ENCODE measurements at places on chromosomes 16 and 17. TPM values are rescaled to one million over a fixed set of nuclear protein-coding genes. Genes with fewer than 3 reads are reported as not detected.

DNA sequence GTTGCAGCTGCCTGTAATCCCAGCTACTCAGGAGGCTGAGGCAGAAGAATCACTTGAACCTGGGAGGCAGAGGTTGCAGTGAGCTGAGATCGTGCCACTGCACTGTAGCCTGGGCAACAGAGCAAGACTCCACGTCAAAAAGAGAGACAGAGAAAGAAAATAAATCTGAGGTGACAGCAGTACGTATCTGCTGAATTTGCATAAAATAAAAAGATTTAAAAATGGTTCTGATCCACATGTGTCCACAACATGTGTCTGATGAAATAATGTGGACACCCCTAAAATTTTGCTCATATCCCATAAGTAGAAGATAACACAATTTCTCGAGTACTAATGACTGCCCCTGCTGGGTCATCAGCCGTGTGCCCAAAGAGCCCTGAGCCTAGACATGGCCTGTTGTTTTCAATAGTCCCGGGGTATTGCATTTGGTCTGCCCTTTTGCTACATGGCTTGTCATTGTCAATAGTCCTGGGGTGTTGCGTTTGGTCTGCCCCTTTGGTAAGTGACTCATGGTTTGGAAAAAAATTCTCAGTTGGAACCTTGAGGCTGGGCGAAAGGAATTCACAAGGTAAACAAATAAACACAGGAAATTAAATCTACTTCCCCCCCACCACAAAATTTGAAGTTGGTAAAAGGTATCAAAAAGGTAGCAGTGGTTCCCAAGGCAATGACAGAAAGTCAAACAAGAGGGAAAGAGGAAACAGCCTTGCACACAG lies 434.6 kb upstream of the MAF start:
- no peak overlapping the region for H3K4me3 ChIP-seq
- no peak overlapping the region for H3K27ac ChIP-seq
- peaks cover 16% of the 10 kb centered on the region for H3K27me3 ChIP-seq
- no peak for DNase-seq

GRCh38 chr17:43695970-43696865 lies 34.5 kb upstream of the MEOX1 start:
- H3K27me3 ChIP-seq, result peaks cover 5% of the 10 kb centered on the region
- H3K36me3 ChIP-seq, result no peaks in the 10 kb centered on the region
- no peak for DNase-seq
- H3K27ac ChIP-seq, result peak overlapping the region; percentile 14

DNA sequence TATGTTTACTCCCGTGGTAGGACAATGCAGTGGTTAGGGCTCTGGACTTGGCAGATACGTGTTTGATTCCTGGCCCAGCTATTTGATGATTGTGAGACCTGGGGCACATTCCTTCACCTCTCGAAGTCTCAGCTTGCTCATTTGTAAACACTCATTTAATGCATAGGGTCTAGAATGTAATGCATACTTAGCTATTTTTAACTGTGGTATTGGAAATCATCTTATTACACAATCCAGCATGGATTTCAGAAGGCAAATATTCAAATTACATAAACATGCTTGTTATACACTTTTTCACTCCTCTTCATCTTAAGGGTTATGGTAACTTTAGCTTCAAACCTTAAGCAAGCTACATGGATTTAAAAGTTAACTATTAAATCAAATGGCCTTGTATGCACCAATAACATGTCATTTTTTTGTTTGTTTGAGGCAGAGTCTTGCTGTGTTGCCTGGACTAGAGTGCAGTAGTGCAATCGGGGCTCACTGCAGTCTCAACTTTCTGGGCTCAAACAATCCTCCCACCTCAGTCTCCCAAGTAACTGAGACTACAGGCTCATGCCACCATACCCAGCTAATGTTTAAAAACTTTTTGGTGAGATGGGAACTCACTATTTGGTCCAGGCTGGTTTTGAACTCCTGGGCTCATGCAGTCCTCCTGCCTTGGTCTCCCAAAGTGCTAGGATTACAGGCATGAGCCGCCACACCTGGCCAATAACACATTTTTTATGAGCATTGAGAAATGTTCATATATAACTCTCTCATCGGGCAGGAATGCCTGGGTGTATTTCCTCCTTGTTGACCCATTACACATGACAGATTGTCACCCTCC lies 52.5 kb downstream of the VAT1L start:
- H3K36me3 ChIP-seq, result no peaks in the 10 kb centered on the region
- H3K27ac ChIP-seq, result no peak overlapping the region
- no peak for DNase-seq
- no peak overlapping the region for H3K4me3 ChIP-seq
- H3K27me3 ChIP-seq, result no peaks in the 10 kb centered on the region

GRCh38 chr16:75861311-75862097 lies 135.2 kb upstream of the CPHXL start:
- H3K4me3 ChIP-seq, result no peak overlapping the region
- no peak for DNase-seq
- H3K36me3 ChIP-seq, result no peaks in the 10 kb centered on the region
- H3K27ac ChIP-seq, result no peak overlapping the region

DNA sequence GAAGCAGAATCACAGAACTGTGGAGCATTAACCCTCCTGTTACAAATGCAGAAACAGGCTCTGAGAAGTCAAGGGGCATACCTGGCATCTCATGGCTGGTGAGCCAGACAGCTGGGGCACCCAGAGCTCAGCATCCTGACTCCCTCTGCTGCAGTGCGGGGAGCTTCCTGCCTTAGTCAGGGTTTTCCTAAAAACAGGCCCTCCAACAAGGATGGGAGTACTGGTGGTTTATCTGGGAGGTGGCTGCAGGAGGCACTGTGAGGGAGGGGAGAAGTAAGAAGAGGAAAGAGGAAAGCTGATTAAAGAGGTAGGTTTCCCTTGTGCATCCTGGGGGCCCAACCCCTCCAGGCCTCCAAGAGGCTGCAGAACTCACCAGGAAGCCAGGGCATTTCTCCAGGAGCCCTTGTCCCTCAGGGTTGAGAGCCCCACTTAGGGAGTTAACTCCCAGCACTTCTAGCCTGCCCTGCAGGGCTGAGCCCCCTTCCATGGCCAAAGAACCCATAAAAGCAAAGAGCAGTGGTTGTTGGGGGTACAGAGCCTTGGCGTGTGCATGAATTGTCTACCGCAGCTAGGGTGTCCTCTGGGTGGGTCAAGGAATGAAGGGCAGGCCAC lies 261.5 kb upstream of the RPL38 start:
- no peaks in the 10 kb centered on the region for H3K36me3 ChIP-seq
- no peaks in the 10 kb centered on the region for H3K4me1 ChIP-seq
- H3K4me3 ChIP-seq, result no peak overlapping the region
- no peak overlapping the region for H3K27ac ChIP-seq
- DNase-seq, result no peak

DNA sequence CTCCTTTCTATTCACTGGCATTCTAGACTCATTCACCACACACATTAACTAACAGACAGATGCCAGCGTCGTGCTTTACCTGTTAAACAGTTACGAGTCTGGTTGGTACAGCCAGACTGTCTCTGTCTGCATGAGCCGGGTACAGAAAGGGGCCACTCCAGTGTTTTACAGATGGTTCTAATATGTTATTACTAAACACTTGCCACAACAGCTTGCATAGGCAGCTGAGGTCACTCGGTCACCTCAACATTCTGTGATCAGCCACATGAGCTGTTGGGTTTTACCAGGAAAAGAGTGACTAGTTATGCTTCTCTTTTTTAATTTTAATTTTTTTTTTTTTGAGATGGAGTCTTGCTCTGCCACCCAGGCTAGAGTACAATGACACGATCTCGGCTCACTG lies 25.2 kb downstream of the CD300A start:
- no peak overlapping the region for H3K4me3 ChIP-seq
- no peaks in the 10 kb centered on the region for H3K36me3 ChIP-seq
- no peaks in the 10 kb centered on the region for H3K4me1 ChIP-seq
- H3K27ac ChIP-seq, result no peak overlapping the region
- peaks cover 40% of the 10 kb centered on the region for H3K27me3 ChIP-seq
- DNase-seq, result no peak

GRCh38 chr16:71645450-71645849 lies 19.5 kb downstream of the MARVELD3 start:
- H3K27me3 ChIP-seq, result no peaks in the 10 kb centered on the region
- no peak overlapping the region for H3K4me3 ChIP-seq
- DNase-seq, result no peak
- peaks cover 29% of the 10 kb centered on the region for H3K36me3 ChIP-seq
- H3K4me1 ChIP-seq, result no peaks in the 10 kb centered on the region

The KCNAB3 gene
- total RNA-seq, result 18.8 TPM

- no peaks in the 10 kb centered on the region for H3K27me3 ChIP-seq
- H3K4me1 ChIP-seq, result no peaks in the 10 kb centered on the region
- no peak overlapping the region for H3K4me3 ChIP-seq
- no peak for DNase-seq
- no peaks in the 10 kb centered on the region for H3K36me3 ChIP-seq
- no peak overlapping the region for H3K27ac ChIP-seq
Observed at GRCh38 chr17:12402963-12403622, 262.6 kb upstream of the MYOCD start.

DNA sequence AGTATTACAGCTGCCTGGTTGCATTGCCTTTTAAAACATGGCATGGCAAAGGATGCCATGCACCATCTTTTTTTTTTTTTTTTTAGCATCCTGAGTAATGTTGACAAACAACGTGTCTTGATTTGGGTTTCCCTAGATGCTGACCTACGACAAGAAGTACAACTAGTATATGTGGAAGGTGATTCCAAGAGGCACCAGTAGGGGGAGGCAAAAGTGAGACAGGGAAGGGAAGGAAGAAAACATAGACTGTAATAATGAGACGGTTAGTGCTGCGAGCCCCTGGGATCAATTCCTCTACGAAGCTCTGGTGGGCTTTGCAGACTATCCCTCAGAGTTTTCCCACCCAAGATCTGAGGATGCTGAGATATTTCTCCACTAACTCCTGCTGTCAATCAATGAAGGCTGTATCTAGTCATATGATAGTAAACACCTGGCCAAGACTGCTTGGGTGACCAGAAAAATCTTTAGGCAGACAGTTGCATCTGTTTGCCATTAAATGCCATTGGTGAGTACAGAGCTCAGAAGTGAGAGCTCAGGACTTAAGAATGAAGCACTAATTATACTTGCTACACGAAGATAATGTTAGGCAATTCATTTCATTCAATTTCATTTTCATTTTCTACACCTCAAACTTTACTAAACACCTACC lies 458.6 kb upstream of the GOT2 start:
- no peaks in the 10 kb centered on the region for H3K36me3 ChIP-seq
- no peaks in the 10 kb centered on the region for H3K4me1 ChIP-seq
- H3K4me3 ChIP-seq, result no peak overlapping the region
- no peak for DNase-seq
- no peak overlapping the region for H3K27ac ChIP-seq
- H3K27me3 ChIP-seq, result peaks cover 22% of the 10 kb centered on the region

The KRT36 gene
- total RNA-seq, result not detected

DNA sequence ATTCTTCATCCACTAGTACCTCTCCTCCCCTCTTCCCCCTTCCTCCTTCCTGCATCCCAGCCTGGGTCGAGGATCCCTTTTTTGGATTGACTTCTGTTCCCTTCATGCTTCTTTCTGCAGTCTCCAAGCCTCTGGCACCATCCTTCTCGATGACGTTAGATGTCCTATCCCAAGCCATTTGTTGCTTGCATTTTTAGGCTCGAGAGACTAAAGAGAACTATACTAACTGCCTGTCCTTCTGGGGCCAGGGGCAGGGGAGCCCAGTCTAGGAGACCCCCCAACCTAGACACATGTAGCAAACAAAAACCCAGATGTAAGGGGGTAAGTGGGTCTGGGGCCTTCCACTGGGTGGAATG lies 23.9 kb downstream of the UNK start:
- H3K4me3 ChIP-seq, result no peak overlapping the region
- H3K4me1 ChIP-seq, result peaks cover 6% of the 10 kb centered on the region
- H3K27ac ChIP-seq, result peak overlapping the region; percentile 87
- H3K27me3 ChIP-seq, result no peaks in the 10 kb centered on the region
- no peak for DNase-seq
- H3K36me3 ChIP-seq, result peaks cover 4% of the 10 kb centered on the region

GRCh38 chr17:36470499-36470898 lies 16.0 kb upstream of the ZNHIT3 start:
- H3K27ac ChIP-seq, result no peak overlapping the region
- DNase-seq, result no peak
- no peaks in the 10 kb centered on the region for H3K36me3 ChIP-seq
- H3K27me3 ChIP-seq, result peaks cover 92% of the 10 kb centered on the region

DNA sequence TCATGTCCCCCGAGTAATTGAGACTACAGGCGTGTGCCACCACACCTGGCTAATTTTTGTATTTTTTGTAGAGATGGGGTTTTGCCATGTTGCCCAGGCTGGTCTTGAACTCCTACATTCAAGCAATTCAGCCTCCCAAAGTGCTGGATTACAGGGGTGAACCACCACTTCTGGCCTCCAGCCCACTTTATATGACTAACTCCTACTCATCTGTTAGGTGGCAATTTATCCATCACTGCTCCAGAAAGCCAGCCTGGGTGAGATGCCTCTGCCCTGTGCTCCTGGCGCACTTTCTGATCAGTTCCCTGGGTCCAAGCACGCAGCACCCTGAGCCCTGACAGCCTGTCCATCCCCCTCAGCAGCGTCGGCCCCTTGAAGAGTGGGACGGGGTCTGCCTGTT lies 29.4 kb downstream of the ADAM11 start:
- no peaks in the 10 kb centered on the region for H3K4me1 ChIP-seq
- H3K27me3 ChIP-seq, result peaks cover 7% of the 10 kb centered on the region
- no peaks in the 10 kb centered on the region for H3K36me3 ChIP-seq
- no peak overlapping the region for H3K4me3 ChIP-seq
- no peak overlapping the region for H3K27ac ChIP-seq

All from mesothelial cell of epicardium (in vitro differentiated cells).